Psoas muscle (tissue), 8 donors: ENCODE measurements at places on chromosomes 16 and 17. TPM values are rescaled to one million over a fixed set of nuclear protein-coding genes. Genes with fewer than 3 reads are reported as not detected.

Gene PNPO
- 31.2 TPM for total RNA-seq

Gene USP22
- 165 TPM for total RNA-seq

DNA sequence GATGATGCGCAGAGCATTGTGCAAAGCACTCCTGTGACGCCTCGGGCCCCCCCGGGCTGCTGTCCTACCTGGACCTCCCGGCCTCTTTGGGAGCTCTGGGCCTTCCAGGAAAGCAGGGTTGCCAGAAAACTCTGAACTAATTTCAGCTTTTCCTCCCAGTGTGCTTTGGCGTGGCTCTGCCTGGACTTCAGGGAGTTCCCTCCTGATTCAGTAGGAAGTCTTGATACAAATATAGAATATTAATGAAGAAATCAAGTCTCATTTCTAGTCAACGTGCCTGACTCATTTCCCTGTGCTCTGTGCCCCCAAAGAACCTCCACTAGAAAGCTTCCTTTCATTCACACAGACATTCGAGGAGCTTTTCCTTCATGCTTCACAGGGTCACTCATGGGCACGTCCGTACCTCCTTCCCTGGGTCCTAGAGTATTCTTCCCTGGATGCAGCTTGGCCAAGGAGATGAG is 84.0 kb upstream of the NOL11 start:
- DNase-seq = no peak

- peak; percentile 62 for DNase-seq
Observed at GRCh38 chr17:82247182-82247823, 18.5 kb downstream of the SLC16A3 start.

DNA sequence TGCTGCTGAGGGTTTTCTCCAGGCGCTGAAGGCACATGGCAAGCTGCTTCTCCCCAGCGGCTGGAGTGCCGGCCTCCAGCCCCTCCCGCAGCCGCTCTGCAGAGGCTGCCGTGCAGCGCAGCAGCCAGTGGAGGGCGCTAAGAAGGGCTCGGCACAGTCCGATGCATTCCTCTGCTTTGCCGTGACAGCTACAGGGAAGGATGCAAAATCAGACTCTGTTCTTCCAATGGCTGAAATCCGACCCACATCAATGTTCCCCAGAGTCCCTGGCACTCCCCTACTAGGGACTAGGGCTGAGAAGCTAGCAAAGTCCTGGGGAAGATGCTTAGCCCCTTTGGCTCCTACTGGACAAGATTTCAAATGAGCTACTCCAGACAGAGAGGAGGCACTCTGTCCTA is 19.0 kb downstream of the MED24 start:
- DNase-seq = no peak

DNA sequence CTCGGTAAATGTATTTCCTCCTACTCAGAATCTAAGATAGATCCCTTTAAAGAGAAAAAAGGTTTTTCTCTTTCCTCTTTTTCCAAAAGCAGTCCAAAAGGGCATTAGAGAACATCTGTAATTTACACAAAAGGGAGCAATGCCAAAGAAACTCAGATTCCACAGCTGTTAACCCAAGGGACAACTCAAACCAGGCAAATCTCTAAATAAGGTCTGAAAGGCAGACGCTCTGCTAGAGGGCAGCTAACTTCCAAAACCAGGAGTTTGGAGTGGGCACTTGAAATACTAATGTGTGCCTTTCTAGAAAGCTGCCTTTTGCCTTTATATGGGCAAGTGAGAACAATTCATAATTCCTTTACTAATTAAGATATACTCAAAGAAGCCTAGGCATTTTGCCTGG is 435.7 kb downstream of the ZFHX3 start:
- DNase-seq = no peak
